ENCODE measurements at places on chromosomes 7 and 10.

- DNase-seq: no peak
Observed at GRCh38 chr7:14339861-14340260, 350.4 kb upstream of the ETV1 start.

GRCh38 chr10:7123774-7124173, 287.1 kb downstream of the SFMBT2 start:
- no peak for DNase-seq

GRCh38 chr7:54995610-54996363, 23.0 kb upstream of the EGFR start:
- no peak for DNase-seq

- DNase-seq: no peak
Observed at GRCh38 chr7:55970978-55971377, 6.6 kb downstream of the NIPSNAP2 start.

- DNase-seq: no peak
Observed at GRCh38 chr10:81918766-81919165, 43.8 kb downstream of the NRG3 start.

DNA sequence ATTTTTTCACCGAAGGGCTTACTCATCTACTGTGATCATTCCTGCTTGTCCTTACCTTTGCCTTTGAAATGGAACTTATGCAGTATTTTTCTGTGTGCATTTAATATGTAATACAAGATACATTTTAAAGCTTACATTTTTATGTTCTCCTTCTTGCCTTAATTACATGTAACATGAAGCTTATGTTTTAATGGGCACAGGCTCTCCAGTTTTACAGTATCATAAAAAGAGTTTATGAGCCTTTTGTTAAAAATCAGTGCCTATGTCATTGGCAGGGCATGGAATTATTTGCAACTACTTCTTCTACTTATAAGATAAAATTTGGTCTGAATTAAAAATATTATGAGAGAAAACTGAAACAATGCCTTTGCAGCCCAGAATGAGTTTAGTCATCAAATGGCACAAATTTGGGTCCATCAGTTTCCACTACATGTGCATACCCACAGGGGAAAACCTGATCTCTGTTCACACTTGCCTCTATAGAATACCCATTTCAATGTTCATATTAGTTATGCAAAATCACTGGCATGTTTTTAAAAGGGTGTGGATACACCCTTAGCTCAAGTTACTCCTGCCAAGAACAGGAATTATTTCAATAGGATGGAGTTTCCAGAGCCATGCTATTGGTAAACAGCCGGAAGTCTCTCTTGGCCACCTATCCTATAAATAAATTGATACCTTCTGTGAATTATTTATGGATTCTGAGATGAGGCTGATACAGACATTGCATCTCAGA, 27.9 kb upstream of the WNT16 start:
- no peak for DNase-seq

GRCh38 chr7:136938476-136938875, 70.0 kb downstream of the CHRM2 start:
- DNase-seq: no peak

DNA sequence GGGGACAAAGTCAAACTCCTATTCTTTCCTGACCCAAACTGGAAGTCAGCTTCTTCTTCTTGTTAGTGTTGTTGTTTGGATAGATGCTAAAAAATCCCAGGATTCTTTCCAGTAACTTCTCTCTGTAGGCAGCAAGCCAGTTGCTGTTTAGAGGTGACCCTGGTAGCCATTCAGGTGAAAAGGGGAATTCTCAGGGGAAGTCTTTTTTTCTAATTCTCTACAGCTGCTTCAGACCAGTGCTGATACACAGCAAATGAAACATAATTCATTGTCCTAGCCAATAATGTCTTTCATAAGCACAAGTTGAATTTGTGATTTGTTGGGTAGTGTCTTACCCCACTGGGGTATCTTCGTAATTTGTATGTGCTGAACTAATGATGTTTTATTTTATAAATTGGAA, 357.3 kb downstream of the BBS9 start:
- DNase-seq: no peak

GRCh38 chr7:618539-619367, 99.1 kb upstream of the PDGFA start:
- peak; percentile 35 for DNase-seq

- peak; percentile 21 for DNase-seq
Observed at GRCh38 chr10:71333129-71333887, 14.2 kb downstream of the SLC29A3 start.

- DNase-seq: no peak
Observed at GRCh38 chr10:125146791-125147579, 13.4 kb downstream of the CTBP2 start.

GRCh38 chr10:133267293-133267692, 9.4 kb downstream of the ADAM8 start:
- no peak for DNase-seq

GRCh38 chr7:79548727-79549126, 95.3 kb upstream of the MAGI2 start:
- DNase-seq: no peak

DNA sequence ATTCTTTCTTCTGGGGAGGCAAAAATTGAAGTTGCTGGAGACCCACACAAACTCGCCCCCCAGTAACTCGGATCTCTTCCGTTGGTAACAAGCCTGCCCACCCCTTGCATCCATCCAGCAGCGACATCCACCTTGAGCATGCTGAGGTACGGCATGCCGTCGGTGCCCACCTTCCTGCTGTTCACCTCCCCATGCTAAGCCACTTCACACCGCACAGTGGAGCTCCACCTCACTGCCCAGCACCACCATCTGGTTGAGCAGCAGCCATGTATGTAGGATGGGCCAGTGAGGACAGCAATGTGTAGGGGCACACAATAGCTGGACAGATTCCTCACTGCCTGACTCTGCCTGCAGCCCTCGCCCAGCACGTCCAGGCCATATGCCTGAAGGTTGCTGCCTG, 138.1 kb upstream of the ZNF92 start:
- no peak for DNase-seq

DNA sequence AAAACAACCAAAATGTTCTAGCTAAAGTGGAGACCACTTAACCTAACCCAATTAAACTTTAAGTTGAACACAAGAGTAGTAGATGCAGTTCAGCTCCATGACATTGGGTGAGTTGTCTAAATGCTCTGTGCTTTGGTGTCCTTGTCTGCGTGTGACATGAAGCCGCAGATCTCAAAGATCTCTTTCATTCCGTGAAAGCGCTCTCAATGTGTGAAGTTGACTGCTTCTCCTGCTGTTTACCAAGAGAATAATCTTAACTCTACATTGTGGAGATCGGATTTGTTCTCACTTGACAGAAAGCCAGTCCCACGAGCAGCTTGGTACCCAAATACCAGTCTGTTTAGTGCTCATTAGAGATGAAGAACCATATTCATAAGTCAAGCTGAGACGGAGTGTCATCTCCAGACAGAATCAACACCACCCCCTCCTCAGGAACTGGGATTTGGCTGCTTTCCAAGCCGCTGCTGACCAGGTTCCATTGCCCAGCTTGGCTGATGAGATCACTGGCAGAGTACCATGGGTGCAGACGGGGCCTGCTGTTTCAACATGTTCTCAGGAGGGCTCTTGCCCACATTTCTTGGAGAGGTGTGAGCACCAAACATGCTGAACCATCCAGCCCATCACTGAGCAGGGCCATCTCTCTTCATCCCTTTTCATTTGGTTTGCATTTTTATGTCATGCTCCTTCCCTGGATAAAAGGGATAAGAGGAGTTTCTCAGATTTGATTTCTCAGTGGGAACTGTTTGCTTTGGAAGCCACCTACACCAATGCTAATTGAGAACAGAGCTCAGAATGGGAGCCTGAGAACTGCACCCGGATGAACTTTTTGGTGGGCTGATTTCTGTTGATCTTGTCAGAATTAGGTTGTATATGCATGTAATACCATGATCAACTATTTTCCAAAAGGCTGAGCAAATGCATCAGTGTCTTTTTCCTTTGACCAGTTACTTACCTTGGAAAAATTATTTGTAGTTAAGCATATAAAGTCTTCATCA, 95.8 kb upstream of the AGBL3 start:
- no peak for DNase-seq

GRCh38 chr10:94003488-94003887, 9.8 kb downstream of the PLCE1 start:
- DNase-seq: no peak

GRCh38 chr10:125396676-125397075, 236.3 kb upstream of the CTBP2 start:
- no peak for DNase-seq

DNA sequence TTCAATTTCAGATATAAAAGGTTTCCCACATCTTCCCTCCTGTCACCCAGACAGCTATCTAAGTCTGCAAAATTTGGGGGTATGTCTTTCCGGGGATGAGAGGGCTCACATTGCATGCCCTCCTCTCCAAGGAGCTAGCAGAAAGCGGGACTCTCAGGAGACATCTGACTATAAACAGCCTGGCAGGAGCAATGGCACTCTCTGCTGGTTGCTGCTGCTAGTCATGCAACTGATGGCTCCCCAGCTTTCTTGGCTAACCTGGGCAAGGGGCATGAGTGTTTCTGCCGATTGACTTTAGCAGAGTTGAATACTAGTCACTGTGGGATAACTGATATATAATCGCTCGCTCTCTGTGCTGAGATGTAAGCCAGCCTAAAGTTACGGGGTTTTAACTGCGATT, 12.0 kb downstream of the TBX20 start:
- DNase-seq: no peak

GRCh38 chr7:28802450-28802849, 155.7 kb downstream of the TRIL start:
- no peak for DNase-seq

All from mucosa of gallbladder (tissue), 1 donor.